ENCODE measurements at places on chromosomes 12 and 14. TPM values are rescaled to one million over a fixed set of nuclear protein-coding genes. Genes with fewer than 3 reads are reported as not detected.

Gene SLC25A47
- total RNA-seq, result not detected

Gene GUCY2C
- total RNA-seq, result 0.11 TPM

Gene DIO2
- 0.08 TPM for total RNA-seq

Gene AKAP5
- total RNA-seq, result 0.16 TPM

Gene PCNX4
- total RNA-seq, result 55.1 TPM

Gene STAC3
- not detected for total RNA-seq

Gene HOXC5
- not detected for total RNA-seq

Gene CLEC9A
- total RNA-seq, result not detected

Gene FGD6
- total RNA-seq, result 1.2 TPM

Gene DHRS4
- total RNA-seq, result 53.6 TPM

Gene PTPRR
- 2.6 TPM for total RNA-seq

Gene SLC6A15
- total RNA-seq, result 101 TPM

Gene C14orf132
- 0.87 TPM for total RNA-seq

Gene GAS2L3
- 160 TPM for total RNA-seq

Gene SLC24A4
- total RNA-seq, result 0.24 TPM

Gene TAS2R30
- 0.75 TPM for total RNA-seq

Gene KRT6C
- total RNA-seq, result not detected

Gene KLHDC1
- 1.4 TPM for total RNA-seq

Gene OR4E2
- total RNA-seq, result not detected

Gene ANO2
- 0.71 TPM for total RNA-seq

Gene PLEKHG7
- not detected for total RNA-seq

Gene DTX1
- 1.1 TPM for total RNA-seq

Gene KLHL33
- not detected for total RNA-seq

Gene GEMIN2
- 17.4 TPM for total RNA-seq

Data from SK-MEL-5 (cell line).